ENCODE measurements at places on chromosomes 6 and 20.

DNA sequence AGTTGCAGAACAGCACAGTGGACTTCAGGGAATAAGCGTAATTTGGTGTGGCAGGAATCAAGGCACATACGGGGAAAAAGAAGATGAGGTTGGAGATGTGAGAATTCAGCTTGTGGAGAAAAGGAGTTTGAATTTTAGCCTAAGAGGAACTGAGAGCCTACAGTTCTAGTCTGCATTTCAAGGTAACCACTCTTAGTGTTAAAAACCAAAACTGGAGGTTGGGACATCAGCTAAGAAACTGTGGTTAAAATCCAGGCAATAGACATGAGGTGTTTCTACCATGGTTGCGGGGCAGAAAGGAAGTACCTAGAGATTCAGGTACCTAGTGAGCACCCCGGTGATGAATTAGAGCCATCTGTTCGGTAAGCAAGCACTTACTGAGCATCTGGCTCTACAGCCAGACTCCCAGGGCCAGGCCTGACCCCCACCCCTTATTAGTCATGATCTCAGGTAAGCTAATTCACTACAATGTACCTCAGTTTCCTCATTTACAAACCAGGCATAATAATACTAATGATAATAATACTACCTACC lies 44.4 kb downstream of the FAXC start:
- DNase-seq = no peak

GRCh38 chr20:1105599-1106194 lies 12.7 kb upstream of the PSMF1 start:
- DNase-seq = no peak

DNA sequence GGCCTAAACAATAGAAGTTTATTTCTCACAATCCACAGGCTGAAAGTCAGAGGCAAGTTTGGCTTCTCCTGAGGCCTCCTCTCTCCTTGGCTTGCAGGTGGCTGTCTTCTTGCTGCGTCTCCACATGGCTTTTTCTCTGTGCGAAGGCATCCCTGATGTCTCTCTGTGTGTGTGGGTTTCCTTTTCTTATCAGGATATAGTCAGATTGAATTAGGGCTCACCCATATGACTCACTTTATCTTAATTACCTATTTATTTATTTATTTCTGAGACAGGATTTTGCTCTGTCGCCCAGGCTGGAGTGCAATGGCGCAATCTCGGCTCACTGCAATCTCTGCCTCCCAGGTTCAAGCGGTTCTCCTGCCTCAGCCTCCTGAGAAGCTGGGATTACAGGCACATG lies 30.7 kb downstream of the LINC00237 start:
- no peak for DNase-seq

- DNase-seq = no peak
Observed at GRCh38 chr6:119814609-119815400, 465.2 kb upstream of the MAN1A1 start.

DNA sequence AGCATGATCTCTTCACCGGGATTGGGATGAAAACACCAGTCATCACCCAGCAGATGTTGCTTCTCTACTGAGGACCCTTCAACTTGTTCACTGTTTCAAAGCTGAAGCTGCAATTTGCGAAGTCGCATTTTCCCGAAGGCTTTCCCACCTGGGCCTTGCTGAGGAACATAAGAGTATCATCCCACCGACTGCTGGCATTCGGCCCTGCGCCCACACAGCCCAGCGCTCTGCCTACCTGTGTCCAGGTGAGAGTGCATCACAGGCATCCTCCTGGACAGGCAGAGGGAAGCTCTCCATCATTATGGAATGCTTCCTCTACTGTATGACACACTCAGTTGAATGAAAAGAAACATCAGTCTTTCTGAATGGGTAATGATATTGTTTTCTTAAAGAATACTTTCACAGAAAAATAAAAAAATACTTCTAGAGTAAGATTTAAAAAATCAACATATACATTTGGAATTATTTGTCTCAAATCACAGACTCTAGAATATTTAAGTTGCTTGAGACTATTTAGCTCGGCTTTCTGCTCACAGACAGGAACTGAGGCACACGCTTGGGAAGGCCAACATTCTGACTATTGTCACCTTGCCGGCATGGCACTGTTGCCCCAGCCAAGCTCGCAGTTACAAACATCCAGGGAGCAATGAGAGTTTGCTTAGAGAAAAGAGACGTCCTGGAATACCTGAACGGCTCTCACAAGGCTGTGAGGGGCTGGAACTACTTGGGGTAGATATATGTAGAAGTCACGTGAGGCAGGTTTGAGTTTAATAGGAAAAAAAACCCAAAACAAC lies 48.7 kb downstream of the FOXC1 start:
- DNase-seq = no peak

DNA sequence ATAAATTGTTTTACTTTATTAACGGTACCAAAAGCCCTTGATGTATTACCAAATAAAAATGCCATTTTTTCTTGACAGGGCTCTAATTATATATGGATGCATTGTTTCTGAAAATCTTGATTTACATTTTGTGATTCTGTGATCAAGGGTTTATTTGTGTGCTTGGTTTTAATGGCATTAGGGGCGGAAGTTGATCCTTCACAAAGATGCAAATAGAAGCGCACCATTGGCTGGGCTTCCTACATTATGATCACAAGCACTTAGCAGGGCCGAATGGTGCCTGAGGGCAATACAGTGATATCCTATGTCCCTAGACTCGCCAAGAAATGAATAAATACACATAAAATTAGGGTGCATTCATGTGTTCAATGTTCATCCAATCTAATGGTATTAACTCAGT lies 172.9 kb upstream of the UST start:
- DNase-seq = no peak

DNA sequence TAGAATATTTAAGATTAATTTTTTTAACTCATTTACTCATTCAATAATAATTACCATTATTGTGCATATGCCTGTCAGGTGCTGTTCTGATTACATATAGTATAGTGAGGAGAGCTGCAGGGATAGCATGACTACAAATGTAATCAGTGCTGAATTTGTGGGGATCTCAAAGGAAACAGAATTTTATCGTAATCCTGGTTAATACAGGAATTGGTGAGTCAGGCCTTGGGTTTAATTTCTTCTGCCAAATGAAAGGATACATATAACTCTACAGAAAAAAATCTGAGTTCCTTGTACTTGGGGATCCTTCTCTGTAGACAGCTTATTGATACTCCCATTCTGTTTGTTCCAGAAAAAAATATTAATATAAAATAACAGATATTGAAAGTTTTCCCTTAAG lies 297.2 kb downstream of the GJA1 start:
- DNase-seq = no peak

- DNase-seq = no peak
Observed at GRCh38 chr6:14458669-14459266, 341.2 kb downstream of the CD83 start.

- no peak for DNase-seq
Observed at GRCh38 chr20:43511879-43512278, 4.4 kb downstream of the L3MBTL1 start.

- no peak for DNase-seq
Observed at GRCh38 chr20:42024653-42025052, 406.5 kb upstream of the CHD6 start.

DNA sequence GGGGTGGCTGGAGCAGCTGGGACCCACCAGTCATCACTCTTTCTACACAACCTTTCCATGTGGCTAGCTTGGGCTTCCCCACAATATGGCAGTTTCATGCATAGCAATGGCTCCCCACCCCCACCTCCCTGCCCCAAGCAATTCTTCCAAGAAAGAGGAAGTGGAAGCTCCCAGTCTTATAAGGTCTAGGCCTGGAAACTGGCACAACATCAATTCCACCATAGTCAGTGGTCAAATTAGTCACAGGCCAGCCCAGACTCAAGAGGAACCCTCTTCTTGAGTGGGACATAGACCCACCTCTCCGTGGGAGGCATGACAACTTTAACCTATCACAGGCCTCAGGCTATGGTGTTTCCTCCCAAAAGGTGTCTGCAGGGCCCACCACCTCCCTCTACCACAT lies 17.7 kb downstream of the TGM6 start:
- no peak for DNase-seq

DNA sequence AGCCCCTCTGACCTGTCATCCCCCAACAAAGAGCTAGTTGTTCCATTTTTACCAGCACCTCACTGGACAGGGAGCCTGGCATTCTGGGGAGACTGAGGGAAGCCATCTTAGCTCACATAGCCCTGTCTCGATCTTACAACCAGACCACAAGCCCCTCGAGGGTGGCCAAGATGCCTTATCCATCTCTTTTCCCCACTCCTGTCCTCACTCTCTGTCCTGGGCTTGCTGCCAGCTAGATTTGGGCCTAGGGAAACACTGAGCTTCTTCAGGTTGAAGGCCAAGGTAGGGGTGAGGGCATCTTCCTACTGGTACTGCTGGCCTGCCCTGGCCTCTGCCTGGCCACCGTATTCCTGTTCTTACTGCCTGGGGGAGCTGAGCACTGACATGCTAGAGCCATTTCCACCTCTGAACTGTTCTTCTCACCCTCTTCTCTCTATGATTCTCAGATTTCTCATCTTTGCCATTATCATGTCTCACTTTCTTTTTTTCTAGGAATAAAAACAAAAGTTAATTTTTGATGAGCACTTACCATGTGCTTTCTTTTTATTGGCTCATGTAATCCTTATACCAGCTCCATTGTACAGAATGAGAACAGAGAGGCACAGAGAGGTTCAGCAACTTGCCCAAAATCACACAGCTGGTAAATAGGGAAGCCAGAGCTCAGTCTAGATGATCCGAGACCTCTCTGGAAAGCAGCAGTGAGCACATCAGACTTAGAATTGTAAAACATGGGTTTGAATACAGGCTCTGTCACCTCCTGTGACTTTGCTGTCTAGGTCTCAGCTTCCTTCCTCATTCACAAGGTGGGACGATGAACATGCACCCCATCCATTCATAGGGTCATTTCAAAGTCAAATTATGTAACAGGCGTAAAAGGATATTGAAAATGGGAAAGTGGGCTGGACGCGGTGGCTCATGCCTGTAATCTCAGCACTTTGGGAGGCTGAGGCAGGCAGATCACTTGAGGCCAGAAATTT lies 28.7 kb downstream of the FGD2 start:
- DNase-seq = no peak

DNA sequence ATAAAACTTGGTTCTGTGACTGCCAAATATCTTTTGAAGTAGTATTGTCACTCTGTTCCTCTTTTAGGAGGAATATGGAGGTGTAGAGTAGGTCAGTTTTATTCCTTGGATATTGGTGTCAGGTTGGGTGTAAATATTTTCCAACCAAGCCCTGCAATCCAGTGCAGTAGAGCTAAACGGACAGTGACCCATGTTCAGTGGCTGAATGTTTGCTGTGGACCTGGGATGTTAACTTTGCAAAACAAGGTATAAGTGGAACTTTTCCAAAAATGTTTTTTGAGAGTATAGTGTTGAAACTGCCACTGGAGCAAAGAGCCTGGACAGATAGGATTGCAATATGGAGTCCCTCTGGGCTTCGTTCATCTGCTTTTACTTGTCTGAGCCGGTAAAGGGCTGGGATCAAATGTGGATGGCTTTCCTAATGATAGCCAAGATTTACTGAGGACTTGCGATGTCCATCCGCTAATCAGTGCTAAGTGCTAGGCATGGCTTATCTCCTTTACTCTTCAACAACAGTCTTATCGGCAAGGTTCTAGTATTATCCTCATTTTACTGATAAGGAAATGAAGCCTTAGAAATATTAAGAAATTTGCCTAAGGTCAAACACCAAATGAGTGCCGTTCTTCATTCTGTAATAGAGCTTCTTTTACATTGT lies 69.0 kb upstream of the BACH2 start:
- no peak for DNase-seq

DNA sequence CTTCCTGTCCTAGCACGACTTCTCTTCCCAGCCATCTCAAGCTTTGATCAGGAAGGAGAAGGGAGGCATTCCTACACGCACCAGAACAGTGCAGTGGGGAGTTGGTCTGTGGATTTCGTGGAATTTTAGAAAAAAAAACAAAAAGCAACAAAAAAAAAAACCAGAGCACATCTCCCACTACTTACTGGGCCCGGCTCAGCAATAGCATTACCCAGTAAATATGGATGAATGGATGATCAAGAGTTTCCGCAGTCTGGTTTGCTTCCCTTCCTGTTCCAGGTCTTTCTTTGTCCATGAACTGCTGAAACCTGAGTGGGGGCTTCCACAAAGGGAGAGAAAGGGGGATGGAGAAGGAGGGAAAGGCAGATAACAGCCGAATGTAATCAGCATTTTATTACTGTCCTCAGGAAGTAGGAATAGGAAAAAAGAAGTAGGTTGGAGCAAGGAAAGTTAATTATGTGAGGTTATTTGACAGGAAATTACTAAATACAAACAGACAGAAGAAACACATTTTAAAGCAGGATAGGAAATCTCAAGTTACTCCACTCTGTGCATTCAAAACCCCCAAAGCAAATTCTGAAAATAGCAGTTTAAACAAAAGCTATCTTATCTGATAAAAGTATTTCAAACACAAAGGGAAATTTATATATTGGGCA lies 349.0 kb downstream of the PRL start:
- no peak for DNase-seq

DNA sequence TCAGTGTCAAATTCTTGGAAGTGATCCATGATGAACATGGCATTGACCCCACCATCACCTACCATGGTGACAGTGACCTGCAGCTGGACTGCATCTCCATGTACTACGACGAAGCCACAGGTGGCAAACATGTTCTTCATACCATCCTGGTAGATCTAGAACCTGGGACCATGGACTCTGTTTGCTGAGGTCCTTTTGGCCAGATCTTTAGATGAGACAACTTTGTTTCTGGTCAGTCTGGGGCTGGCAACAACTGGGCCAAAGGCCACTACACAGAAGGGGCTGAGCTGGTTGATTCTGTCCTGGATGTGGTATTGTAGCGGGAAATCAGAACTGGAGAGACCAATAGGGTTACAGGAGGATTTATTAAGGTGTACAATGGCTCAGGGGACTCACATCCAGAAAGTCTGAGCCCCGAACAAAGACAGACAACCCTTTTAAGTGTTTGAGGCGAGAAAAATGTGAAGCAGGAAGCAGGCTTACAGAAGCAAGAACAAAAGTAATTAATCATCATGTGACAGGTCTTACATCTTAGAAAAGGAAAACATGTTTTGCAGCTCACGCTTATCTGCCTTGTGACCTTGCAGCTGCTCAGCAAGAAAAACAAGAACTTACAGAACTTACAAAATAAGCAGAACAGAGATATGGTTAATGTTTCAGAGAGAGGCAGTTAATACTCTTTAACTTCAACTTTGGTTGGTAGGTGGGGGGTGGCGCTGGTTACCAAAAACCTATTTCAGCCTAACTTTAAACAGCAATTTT lies 58.8 kb upstream of the MOCS1 start:
- no peak for DNase-seq

GRCh38 chr20:38601216-38602184 lies at the start of gene ARHGAP40:
Gene ARHGAP40, plus strand, starts transcription at chr20:38601809.
- DNase-seq = no peak

DNA sequence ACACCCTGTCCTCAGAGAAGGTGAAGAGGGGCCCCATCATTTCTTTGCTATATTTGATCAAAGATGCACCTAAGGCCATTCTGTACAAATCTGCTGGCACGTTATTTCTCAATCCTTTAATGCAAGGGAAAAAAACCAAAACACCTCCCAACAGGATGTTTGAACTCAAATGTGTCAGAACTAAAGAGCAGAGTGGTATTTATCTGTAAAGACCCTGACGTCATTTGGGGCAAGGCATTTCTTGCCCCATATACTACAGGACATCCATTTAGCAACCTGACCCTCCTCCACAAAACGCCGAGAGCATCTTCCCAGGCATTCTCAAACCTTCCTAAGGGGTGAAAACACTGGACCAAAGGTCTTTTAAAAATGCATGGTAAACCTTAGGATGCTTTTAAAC lies 50.8 kb downstream of the ZMYND8 start:
- no peak for DNase-seq

All from activated CD4-positive, CD25-positive, alpha-beta regulatory T cell treated with anti-CD3 and anti-CD28 coated beads, Interleukin-2, amount 50 U/mL, for 72 hours (primary cell).